ENCODE measurements at places on chromosomes 4 and X.

- no peak for DNase-seq
Measured at GRCh38 chrX:10240918-10241317, 84.1 kb downstream of the CLCN4 start.

DNA sequence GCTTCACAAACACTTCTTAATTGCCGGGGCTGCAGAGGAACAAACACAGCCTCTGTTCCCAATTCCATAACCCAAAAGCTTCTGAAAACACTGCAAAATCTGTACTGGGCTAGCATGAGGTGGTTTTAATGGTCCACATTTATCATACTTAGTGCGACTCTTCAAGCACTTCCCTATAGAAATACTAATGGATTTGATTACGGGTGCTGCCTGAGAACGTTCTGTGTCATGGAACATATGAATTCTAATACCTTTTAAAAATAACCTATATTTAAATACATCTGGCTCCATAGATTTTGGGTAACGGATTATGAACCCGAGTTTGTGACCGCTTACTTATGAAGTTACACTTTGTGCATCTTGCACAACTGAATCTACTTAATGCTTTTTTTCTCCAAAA is 35.4 kb upstream of the STS start:
- no peak for DNase-seq

- DNase-seq: peak; percentile 40
Measured at GRCh38 chr4:53804719-53805118, 213.4 kb upstream of the LNX1 start.

DNA sequence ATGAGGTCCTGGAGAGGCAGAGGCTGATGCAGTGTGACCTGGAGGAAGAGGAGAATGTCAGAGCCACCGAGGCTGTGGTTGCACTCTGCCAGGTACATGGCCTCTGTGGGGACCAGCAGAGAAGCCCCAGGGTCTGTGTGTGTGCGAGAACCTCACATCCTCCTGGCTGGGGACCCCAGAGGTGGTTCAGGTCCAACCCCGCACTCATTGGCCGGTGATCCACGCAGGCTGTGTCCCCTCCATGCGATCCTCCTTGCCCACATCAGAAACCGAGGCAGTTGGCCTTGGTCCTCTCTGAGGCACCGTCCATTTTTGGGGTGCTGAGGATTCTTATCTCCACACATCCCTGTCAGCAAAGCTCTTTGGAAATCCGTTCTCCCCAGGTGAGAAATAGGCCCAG is 45.3 kb downstream of the EVC start:
- DNase-seq: no peak

GRCh38 chrX:57286507-57287251 is at the start of gene FAAH2:
FAAH2 (plus strand) TSS chrX:57286706; CDS start chrX:57286826, 120 bp downstream.
- no peak for DNase-seq

DNA sequence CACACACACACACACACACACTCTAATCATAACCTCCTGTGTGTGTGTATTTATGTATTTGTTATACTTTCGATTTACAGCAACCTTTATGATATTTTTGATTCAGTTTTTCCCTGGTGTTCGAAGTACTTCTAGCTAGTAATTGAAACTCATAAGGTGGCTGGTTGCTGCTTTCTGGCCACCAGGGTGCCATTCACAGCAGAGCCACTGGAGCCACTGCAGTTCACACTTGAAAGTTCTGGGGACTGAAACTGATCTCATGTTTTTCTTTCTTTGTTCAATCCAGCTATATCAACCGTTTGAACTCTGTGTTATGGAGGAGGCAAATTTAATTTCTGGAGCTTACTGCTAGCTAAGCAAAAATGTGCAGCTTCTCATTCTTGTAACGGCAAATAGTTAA is 419.4 kb downstream of the ADGRL3 start:
- DNase-seq: peak; percentile 6

DNA sequence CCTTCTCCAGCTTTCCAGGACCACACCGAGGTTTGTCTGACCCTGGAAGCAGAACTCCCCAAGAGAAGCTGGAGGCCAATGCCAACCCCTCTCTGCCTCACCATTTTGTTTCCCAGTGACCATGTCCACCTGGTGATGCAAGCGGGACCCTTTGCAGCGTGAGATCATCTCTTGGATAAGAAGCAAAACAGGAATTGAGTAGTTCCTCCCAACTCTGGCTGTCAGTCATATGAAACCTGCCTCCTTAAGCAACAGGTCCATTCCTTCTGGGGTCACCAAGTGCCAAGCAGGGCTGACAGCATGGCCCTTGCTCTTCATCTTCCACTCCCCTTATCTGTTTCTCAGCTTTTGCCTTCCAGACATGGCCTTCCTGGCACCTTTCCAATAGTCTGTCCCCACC is 41.3 kb upstream of the MTM1 start:
- no peak for DNase-seq

DNA sequence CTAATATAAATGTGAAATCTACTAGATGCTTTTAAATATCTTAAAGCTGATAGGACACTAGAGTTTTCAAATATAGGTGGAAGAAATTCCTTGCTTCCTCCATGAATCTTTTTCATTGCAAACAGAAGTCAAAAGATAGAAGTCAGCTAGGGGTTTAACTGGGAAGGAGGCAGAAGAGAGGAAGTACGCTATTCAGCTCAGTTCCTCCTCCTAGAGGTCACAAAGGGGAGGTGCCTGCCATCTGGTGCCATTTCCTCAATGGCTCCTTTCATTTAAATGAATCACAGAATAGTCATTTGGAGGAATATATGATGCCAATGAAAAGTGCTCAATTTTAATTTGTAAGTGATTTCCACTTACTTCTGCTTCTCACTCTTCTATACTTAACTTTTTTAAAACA is 8.5 kb downstream of the COL25A1 start:
- DNase-seq: no peak

DNA sequence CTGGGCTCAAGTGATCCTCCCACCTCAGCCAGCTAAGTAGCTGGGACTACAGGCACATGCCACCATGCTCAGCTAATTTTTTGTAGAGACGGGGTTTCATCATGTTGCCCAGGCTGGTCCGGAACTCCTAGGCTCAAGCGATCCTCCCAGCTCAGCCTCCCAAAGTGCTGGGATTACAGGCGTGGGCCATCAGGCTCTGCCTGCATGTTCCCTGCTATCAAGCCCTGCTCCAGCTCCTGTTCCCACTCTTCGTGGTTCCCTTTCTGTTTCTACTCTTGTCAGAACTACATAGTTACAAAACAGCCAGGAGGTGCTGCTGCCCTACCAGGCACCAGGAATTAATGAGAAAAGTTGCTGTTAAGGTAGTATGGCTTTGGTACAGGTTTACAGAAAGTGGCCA is 8.7 kb downstream of the TIMP1 start:
- DNase-seq: no peak

- no peak for DNase-seq
Measured at GRCh38 chr4:148431401-148431800, 10.8 kb downstream of the NR3C2 start.

DNA sequence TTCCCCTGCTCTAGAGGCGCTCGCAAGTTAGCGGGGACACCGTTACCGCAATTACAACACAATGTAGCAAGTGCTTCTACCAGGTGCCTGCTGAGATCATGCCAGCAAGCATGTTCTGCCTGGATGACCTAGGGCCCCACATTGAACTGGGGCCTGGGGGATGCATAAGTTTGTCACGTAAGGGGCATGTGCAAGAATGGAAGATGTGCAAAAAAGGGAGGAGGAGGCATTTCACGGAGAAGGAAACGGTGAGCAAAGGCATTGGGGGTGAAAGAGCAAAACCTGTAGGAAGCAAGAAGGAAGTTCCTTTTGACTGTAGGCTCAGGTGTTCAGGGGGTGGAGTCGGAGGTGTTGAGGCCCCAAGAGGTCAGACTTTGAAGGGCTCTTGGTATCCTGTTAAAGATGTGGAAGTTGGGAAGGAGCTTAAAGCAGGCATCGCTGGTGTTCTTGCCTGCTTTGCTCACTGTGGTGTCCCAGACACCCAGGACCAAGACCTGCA is 602 bp upstream of the SCARB2 start:
- no peak for DNase-seq

GRCh38 chr4:184884883-184885282 is 59.1 kb upstream of the ACSL1 start:
- DNase-seq: no peak

- DNase-seq: no peak
Measured at GRCh38 chr4:109065006-109065405, 237.5 kb downstream of the COL25A1 start.

- DNase-seq: no peak
Measured at GRCh38 chr4:122453384-122453995, 3.0 kb downstream of the IL2 start.

- DNase-seq: no peak
Measured at GRCh38 chrX:148441387-148441786, 59.0 kb upstream of the AFF2 start.

GRCh38 chrX:23936180-23936579 is 28.4 kb downstream of the CXorf58 start:
- DNase-seq: no peak

DNA sequence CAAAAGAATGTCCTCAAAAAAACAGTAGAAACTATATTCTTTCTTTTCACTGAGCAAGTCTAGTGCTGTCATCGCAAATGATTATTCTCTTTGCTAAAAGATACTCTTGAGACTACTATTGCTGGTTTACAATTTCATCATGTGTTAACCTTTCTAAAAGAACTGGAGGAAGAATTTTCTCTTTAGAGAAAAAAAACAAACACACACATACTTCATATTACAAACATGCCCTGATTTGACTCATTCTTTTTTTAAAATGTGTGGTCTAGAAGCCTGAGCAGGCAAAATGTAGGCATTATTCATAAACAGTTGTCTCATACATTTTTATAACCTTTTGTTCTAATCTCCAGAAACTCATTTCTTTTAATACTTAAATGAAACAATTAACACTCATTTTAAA is 60.6 kb upstream of the FAT4 start:
- no peak for DNase-seq

DNA sequence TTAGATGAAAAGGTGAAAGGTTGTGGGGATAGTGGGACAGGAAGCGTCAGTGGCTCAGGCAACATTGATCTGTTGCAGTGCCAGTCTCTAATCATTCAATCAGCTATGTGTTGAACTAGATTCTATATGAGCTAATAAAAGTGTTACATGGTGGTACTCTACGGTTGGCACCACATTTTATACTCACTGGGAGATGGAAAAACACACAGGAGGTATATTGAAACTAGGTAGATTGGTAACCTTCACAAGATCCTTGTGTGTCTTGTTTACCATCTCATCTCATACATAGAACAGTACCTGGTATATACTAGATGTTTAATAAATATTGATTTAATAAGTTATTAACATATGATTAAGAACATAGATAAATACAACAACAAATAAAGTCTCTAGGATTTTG is 152.7 kb downstream of the NAA11 start:
- DNase-seq: no peak

GRCh38 chrX:111216293-111216801 is 53.9 kb downstream of the CAPN6 start:
- DNase-seq: no peak

DNA sequence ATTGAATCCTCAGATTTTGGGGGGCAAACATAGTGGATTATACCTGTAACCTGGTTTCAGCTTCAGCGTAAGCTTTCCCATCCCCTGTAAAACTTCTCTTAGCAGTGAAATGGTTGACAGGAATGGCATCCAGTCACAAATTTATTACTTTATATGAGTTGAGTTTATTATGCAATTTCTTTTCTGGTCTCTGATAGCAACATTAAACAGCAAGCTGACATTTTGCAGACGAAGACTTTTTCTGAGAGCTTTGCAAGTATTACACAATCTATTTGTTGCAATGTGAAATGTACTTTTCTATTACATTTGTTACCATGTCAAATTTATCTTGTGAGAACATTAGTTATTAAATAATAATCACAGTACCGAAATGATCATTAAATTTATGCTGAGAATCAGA is 60.6 kb downstream of the GSPT2 start:
- no peak for DNase-seq

DNA sequence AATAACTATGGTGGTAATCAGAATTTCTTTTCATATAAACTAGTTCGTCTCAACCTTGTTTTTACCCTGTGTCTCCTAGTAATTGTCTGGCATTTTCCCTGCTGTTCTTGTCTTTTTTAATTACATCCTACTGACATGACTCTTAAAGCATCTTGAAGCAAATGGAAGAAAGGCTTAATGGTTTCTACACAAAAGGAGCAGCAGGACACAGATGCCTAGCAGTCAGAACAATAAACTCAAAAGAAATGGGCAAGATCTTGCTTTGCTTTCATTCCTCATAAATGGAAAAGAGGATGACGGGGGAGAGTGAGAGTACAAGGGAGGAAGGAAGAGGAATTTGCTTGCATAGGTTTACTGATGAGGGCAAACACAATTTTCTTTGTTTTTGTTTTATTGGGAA is 293.2 kb upstream of the EMCN start:
- DNase-seq: no peak

DNA sequence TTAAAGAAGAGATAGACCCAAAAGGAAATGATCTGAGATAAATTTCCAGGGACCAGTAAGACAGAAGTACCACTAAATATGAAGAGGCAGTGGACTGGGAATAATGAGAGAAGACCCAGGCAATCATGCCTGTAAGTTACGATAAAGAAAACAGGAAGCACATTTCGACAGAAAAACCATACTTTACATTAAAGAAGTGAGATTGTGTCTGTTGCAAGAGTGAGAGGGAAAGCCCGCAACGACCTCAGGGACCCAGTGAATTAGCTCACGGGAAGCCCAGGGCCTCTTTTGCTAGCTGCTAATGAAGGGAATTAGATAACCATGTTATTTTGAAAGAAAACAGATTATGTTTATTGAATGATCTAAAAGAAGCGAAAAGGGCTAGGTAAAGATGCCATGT is 28.9 kb upstream of the ACSL1 start:
- no peak for DNase-seq

- DNase-seq: peak; percentile 71
Measured at GRCh38 chr4:5206016-5206790, 154.9 kb downstream of the STK32B start.

GRCh38 chr4:115292320-115293092 is 179.1 kb upstream of the NDST4 start:
- DNase-seq: no peak

GRCh38 chrX:11899091-11899490 is 141.1 kb downstream of the MSL3 start:
- no peak for DNase-seq

DNA sequence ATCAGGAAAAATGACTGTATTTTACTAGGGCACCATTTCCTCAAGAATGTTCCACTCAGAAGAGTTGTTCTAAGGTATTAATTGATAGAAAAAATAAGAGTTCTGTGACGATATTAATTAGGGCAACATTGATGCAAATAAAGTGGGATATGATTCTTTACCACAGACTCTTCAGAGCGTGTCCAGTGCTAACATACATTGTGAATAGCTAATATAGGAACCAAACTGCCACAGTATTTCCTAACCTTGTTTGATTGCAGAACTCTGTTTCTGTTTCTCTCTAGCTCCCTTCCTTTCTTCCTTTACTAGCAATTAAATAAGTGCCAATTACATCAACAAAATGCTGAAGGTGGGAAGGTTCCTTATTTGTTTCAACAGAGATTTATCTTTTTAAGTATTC is 154.1 kb upstream of the CPEB2 start:
- no peak for DNase-seq
